Thoracic aorta (tissue), 2 donors: ENCODE measurements at places on chromosomes 5 and 9.

GRCh38 chr5:177448244-177448950, 1.8 kb downstream of the PRR7 start:
- DNase-seq, result no peak

DNA sequence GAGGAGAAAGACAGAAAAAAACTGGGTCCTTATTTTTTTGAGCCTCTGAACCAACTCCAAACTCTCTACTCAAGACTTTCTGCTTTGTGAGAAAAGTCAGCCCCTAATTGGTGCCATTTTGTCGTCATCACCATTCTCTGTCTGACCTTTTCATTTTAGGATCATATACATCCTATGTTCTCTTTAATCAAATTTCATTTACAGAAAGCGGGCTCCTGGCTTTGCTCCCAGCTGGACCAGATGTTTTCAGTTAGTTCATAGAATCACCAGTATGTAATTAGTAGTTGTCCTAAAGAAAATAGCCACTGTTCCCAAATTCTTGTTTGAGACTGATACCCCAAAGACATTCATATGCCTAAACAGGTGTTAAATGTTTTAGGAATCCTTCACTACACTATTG, 28.6 kb upstream of the SLCO4C1 start:
- no peak for DNase-seq

GRCh38 chr5:40276426-40277102, 403.2 kb upstream of the PTGER4 start:
- no peak for DNase-seq

DNA sequence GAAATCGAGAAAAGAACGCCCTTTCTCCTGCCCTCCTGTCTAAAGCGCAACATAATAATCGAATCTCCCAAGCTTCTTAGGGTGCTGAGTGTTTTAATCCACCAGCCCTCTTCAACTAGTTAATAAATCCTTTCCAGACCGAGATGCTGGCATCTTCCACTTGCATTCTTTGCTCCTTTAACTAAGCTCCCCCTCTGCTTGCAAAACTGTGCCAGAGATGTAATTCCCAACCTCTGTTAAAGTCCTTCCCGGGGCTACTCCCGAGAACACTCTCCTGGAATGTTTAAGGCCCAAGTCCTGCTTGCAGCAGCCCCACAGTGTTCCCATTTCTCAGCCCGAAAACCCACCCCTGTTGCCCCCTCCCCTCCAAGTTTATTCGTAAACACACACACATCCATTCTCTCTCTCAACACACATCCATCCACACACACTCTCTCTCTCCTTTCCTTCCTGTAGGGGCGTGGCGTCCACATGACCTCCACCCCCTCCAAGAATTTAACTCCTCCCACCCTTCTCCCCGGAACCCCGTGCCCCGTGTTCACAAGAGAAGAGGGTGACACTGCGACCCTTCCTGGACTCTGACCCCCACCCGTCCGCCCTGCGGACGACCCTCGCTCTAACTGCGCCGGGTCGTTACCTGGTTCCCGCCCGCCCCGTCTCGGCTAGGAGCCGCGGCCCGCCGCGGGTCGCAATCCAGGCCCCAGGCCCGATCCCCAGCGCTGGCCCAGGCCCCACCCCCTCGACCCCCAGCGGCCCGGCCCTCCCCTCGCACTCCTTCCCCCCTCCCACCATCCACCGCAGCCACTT, 7.0 kb upstream of the MGAT1 start:
- peak; percentile 65 for DNase-seq

DNA sequence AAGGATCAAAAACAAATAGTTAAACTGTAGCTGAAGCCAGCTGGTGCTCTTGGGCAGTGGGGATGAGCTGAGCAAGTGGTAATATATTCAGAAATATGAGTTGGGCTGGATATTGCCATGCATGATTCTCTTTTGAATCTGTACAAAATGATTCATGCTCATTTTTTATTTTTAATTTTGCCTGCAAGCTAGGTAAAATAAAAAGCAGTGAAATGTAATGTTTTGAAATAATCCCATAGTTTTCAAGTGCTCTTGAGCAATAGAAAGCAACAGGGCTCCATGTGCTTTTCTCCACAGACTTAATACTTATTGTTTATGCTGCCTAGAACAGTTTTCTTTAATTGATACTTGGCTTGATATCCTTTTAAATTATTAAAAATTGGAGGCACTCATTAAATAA, 489.3 kb downstream of the TLE4 start:
- DNase-seq, result no peak

DNA sequence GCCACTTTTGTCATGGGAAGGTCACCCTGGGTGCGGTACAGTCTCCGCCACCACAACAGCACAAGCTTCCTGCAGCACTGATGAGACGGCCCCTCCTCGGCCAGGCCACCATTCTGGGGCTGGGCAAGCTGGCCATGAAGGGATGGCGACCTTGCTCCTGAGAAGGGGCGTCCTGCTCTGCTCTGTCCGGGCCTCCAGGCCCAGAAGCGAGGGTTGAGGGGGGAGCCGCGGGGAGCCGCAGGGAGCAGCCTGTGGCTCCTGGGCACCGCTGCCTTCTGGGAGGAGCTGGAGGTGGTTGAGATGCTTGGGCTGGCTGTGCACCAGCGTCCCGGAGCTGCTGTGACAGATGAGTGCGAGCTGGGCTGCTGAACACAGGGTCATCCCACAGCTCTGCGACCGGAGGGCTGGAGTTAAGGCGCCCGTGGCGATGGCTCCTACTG, 84.3 kb upstream of the RAPGEF1 start:
- DNase-seq, result no peak

DNA sequence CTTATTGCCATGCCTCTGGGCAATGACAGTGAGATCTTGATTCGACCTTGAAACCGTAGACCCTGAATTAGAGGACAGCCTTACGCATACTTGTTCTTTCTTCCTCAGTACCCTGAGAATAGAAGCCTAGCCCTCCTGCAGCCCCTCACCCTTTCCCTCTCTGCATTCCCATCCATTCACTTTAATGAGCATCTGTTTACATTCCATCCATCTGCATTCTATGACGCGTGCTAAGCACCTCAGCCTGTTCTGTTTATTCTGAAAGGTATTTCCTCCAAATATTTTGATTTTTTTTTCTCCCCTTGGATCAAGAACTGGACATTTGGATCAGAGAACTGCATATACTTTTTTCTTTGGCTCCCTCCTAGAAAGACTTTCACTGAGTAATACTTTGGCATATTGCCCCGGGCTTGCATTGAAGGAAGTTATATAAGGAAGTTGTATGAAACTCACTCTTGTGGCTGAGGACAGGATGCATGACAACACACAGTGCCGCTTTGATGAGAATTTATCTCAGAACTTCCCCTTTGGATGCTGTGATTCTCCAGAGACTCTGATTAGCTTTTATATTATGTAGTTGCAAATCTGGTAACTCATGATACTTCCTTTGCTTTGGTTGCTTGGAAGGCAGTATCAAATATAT, 15.7 kb downstream of the TMEM8B start:
- DNase-seq, result peak; percentile 25

GRCh38 chr9:114947058-114947457, 16.7 kb upstream of the TNFSF8 start:
- no peak for DNase-seq

- no peak for DNase-seq
Measured at GRCh38 chr5:39450487-39450886, 25.7 kb upstream of the DAB2 start.

- no peak for DNase-seq
Measured at GRCh38 chr9:16459421-16460148, 410.9 kb downstream of the BNC2 start.

GRCh38 chr5:148653291-148653835, 964 bp downstream of the HTR4 start:
- no peak for DNase-seq

DNA sequence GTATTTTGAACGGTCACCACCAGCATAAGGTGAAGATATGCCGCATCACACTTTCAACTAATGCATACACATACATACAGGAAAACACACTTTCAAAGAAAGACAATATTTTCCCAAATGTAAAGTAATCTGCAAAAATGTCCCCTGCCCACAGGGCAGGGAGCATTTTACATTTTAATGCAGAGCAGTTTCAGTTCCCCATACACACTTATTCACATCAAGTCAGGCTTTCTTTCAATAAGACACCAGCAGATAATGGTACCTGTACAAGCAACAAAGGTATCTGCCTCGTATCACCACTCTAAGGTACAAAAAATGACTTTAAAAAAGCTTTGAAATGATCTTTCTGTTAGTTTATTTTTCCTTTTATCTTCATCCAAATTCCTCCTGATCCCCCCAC, 247.1 kb upstream of the CCNG1 start:
- no peak for DNase-seq

GRCh38 chr9:110187126-110187525, 20.8 kb downstream of the C9orf152 start:
- no peak for DNase-seq

DNA sequence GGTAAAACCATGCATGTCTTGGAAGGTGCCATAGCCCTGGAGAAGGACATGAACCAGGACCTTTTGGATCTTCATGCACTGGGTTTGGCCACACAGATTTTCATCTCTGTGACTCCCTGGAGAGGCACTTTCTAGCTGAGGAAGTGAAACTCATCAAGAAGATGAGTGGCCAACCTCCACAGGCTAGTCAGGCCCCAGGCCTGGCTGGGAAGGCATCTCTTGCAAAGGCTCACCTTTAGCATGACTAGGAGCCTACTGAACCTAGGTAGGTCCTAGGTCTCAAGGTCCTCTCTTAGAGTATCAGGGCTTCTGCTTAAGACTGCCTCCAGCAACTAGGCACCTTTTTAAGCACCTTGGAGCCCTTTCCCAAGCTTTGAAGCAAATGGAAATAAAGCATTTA, 1448.7 kb upstream of the ACO1 start:
- DNase-seq, result no peak

- no peak for DNase-seq
Measured at GRCh38 chr5:23466401-23466912, 41.0 kb upstream of the PRDM9 start.

DNA sequence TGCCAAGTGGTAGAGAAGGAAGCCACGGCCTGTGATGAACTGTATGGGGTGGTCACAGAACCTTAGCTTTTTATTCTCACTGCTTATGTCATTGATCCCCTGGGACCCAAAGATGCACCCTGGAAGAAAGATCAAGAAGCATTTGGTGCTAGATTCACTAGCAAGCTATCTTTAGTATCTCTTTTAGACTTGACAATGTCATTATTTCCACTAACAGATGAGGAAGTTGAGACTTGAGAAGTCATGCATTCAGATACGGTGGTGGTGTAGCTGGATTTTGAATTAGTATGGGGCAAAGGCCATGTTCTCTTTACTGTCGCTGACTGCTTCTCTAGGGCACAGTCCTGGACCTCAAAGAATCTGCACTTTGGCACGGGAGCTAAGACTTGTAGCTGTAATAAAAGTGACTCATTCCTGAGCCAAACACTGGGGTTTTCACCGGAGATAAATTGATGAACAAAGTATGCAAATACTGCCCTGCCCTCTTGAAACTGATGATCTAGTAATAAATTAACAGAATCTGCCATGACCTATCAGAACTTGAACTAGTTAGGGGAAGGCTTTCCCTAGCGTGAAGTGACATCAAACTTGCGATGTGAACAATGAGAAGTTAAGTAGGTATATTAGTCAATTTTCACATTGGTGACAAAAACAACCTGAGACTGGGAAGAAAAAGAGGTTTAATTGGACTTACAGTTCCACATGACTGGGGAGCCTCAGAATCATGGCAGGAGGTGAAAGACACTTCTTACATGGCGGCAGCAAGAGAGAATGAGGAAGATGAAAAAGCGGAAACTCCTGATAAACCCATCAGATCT, 5.4 kb downstream of the GDA start:
- DNase-seq, result no peak

- DNase-seq, result peak; percentile 43
Measured at GRCh38 chr9:115117999-115118878, at the start of gene TNC. Gene TNC, minus strand, starts transcription at chr9:115118157. Its CDS starts 27,139 bp downstream, at chr9:115091018.

GRCh38 chr5:32225445-32225844, 51.3 kb upstream of the GOLPH3 start:
- no peak for DNase-seq

DNA sequence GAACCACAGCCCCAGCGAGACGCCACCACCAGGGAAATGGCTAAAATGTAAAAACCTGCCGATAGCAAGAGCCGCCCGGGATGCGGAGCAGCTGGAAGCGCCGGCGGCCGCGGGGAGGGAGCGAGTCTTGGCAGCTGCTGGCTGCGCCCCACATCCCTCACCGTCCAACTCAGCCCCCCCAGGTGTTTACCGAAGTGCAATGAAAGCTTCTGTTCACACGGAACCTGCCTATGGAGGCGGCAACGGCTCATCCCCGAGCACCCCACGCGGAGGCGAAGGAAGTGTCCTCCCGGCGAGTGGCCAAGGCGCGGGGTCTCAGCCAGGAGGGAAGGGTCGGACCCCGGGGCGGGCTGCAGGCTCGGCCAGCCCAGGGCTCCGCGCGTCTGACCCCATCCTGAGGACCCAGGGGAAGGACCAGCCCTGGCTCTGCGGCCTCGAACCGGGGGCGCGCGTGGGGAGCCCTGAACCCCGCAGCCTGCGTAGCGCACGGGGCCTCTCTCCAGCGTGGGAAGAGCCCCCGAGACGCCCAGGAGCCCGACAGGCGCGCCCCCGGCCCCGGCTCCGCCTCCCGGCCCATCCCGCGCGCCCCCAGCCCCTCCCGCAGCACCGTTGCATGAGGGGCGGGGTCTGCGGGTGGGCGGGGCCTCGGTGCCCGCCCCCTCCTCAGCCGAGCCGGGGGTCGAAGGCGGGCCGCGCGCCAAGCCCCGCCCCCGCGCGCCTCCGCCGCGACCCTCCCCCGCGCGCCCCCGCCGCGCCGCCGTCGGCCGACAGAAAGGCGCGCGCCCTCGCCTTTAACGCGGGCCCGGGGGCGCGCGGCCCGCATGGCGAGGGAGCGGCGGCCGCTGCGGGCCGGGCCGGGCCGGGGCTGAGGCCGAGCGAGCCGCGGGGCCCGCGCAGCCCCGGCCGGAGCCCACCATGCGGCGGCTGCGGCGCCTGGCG, at the start of gene DIPK1B:
Gene DIPK1B, plus strand, starts transcription at position 822 of the 939 bp plus-strand sequence. Its CDS starts 94 bp downstream, at position 916.
- no peak for DNase-seq

DNA sequence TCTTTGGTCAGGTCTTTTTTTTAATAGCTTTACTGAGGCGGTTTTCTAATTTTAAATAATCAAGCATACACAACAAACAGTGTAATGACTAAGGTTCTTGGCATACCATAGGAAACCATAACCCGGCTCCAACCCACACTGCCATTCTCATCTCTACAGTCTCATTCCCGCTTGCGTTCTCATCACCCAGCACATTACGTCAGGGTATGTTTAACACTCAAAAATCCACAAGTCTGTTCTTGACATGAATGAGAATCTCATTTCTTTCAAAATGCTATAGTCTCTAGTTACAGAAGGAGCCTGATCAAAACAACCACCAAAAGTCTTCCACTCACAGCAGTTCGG, 505 bp downstream of the C5orf34 start:
- DNase-seq, result no peak

- no peak for DNase-seq
Measured at GRCh38 chr9:131012396-131012917, 3.5 kb downstream of the LAMC3 start.

DNA sequence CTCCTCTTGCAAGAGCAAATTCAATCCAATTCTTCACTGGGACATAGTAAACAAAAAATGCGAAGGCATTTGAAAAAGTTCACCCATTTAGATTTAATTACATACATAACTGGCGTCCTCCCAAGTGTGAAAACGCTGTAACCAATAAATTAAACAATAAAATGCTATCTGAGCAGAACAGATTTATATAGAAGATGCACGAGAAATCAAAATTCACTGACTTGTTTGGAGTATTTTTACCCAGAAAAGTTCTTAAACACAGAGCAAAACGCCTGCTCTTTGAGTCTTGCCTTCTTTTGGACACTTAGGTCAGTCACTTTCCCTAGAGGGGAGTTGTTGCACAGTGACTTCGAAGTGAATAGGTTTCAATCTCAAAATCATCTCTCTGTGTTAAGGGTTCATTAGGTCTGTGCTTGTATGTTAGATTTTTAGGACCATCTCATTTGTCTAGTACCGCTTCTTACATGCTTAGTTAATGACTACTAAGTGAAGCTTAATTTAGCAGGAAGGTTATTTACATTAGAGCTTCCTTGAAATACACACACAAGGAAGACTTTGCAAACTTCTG, 1.9 kb downstream of the ALDH1A1 start:
- DNase-seq, result no peak
